ENCODE measurements at places on chromosomes 13 and 19. TPM values are rescaled to one million over a fixed set of nuclear protein-coding genes. Genes with fewer than 3 reads are reported as not detected.

ZBTB32 gene
- not detected for total RNA-seq

GRCh38 chr19:18840288-18841267 lies 8.8 kb downstream of the UPF1 start:
- no peaks in the 10 kb centered on the region for H3K27me3 ChIP-seq
- no peak for DNase-seq
- peaks cover 21% of the 10 kb centered on the region for H3K36me3 ChIP-seq
- H3K27ac ChIP-seq = no peak overlapping the region

- no peak for DNase-seq
- H3K36me3 ChIP-seq = peaks cover 33% of the 10 kb centered on the region
- no peaks in the 10 kb centered on the region for H3K27me3 ChIP-seq
- peaks cover 12% of the 10 kb centered on the region for H3K4me1 ChIP-seq
These were observed 4.8 kb upstream of the ATF5 start for GRCh38 chr19:49924004-49924880.

- peaks cover 100% of the 10 kb centered on the region for H3K27me3 ChIP-seq
- no peak overlapping the region for H3K27ac ChIP-seq
- no peaks in the 10 kb centered on the region for H3K4me1 ChIP-seq
- DNase-seq = no peak
These were observed 128.0 kb upstream of the VSTM2B start for GRCh38 chr19:29397748-29398147.

DNA sequence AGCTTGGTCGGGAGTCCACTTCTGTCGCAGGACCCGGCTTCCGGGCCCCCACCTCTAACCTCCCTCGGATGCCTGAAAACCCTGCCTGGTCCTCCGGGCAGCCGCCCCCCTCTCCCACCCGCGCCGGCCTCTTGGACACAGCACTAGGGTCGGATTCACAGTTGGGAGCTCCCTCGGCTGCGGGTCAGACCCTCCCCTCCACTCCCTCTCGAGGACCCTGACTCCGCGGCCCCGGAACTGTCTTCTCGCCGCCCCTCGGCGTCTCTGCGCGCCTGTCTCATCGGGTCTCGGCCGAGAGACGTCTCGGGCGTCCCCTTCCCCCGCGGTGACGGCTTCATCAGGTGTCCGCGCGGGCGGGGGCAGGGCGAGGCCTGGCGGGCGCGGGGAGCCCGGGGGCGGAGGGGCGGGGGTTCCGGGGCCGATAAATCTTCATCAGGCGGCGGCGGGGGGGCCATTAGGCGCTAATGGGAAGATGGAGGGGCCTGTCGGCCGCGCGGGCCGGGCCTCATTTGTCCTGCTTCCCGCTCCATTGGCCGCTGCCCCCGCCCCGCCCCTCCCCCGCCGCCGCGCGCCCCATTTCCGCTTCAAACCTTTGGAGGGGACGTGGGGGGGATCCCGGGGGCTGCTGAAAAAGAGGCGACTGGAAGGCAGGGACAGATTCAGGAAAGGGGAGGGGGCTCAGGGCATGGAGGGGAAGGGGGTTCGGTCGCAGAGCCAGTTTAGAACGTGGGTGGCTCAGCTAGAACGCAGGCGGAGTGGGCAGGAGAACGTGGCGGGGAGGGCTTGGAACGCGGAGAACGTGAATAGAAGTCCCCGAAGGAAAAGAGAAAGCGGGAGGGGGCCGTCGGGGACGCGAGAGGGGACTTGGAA lies 11.8 kb upstream of the ERFL start:
- no peak for DNase-seq
- H3K36me3 ChIP-seq = no peaks in the 10 kb centered on the region
- H3K27ac ChIP-seq = no peak overlapping the region
- peaks cover 18% of the 10 kb centered on the region for H3K27me3 ChIP-seq
- no peaks in the 10 kb centered on the region for H3K4me1 ChIP-seq

Measured in PC-9 (cell line).